ENCODE measurements at places on chromosomes 13 and 19. TPM values are rescaled to one million over a fixed set of nuclear protein-coding genes. Genes with fewer than 3 reads are reported as not detected.

GRCh38 chr19:3084943-3085342 is 9.2 kb upstream of the GNA11 start:
- DNase-seq, result no peak

DNA sequence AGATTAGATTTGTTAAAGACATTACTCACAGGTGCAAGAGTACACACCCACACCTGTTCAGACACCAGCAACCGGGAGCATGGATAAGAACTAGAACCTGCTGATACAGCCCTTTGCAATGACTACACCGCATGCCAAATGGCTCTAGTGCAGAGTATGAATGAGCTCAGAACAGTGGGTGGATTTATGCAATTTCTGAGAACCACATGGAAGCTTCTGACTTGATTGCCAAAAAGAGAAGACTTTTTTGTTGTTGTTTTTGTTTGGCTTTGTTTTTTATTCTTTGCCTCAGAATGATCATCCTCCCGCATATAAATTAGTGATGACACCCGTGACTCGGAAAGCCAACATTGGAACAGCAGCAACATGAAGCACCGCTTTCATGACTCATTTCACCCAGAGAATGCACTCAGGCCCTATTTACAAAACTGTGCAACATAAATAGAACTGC is 77.4 kb upstream of the LRCH1 start:
- no peak for DNase-seq

GRCh38 chr13:31747966-31748365 is 8.6 kb downstream of the RXFP2 start:
- DNase-seq, result no peak

DNA sequence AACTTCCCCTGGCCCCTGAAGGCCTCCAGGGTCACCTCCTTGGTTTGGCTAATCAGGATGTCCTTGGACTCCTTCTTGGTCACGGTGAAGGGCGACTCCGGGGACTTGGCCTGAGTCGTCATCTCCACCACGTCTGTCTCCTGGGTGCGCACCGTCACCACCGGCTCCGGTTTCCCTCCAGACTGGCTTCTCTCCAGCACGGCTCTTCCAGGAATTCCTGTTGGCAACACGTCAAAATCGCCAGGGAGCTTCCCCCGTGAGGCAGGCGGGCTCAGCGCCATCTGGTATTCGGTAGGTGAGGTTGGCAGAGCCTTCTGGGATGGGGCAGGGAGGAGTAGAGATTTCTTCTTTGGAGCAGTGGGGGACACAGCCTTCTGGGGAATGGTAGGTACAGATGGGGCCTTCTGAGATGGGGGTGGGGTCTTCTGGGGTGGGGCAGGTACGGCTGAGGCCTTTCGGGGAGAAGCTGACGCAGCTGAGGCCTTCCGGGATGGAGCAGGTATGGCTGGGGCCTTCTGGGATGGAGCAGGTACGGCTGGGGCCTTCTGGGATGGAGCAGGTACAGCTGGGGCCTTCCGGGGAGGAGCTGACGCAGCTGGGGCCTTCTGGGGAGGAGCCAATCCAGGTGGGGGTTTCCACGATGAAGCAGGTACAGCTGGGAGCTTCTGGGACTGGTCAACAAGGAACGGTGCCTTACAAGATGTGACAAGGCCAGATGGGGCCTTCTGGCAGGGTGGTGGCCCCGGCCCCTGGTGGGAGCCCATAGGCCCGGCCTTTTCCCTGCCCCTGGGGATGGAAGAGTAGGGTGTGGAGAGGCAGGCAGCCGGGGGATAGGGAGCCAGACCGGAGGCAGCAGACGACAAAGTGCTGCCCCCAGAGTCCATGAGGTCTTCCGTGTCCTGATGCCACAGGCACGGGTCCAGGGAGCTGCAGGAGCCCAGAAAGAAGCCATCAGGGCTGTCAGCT is 3.8 kb downstream of the GARIN5B start:
- no peak for DNase-seq

DNA sequence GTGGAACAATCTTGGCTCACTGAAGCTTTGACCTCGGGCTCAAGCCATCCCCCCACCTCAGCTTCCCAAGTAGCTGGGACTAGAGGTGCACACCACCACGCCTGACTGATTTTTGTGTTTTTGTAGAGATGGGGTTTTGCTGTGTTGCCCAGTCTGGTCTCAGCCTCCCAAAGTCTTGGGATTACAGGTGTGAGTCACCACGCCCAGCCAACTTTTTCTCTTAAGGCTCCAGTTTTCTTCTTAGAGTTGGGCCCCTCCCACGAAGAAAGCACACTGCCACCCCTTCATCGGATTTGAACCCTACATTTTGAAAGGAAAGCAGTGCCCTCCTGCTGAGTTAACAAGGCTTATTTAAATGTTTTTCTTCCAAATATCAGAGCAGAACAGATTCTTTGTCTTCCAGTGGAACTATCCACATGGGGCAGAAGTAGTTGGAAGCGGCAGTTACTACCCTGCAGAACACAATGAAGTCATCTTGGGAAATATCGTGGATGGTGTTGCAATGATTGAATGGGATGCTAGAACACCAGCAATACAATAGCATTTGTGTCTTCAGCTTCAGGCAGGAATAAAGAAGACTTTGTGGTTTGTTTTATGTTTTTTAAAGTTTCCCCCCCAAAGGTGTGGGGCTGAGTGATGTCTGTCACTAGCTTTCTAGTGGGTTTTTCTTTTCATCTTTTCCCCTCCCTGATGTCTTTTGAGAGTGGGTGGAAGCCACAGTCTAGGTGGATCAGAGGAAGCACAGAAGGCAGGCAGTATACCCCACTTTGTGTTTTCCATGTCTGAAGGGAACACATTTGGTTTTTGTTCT is 8.9 kb downstream of the ACTN4 start:
- no peak for DNase-seq

GRCh38 chr19:9914315-9915207 is 21.8 kb downstream of the OLFM2 start:
- DNase-seq, result peak; percentile 85

- no peak for DNase-seq
These were observed 13.1 kb upstream of the PDE4C start for GRCh38 chr19:18239303-18239702.

DNA sequence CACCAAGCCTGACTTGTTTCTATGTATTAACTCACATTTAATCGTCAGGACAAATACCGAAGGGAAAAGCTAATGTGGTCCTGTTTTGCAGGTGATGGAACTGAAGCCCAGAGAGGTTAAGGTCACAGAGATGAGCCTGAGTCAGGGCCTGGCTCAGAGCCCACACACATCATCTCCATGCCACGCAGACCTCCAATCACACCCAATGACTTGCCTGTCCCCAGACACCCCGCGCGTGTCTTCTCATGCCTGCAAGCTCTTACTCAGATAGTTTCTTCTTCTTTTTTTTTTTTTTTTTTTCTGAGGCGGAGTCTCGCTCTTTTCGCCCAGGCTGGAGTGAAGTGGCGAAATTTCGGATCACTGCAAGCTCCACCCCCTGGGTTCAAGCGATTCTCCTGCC is 16.4 kb downstream of the SIX5 start:
- no peak for DNase-seq

GRCh38 chr13:99299256-99299919 is 7.8 kb downstream of the GPR183 start:
- no peak for DNase-seq

GRCh38 chr19:16096280-16096855 is 15.3 kb upstream of the RAB8A start:
- DNase-seq, result no peak

DNA sequence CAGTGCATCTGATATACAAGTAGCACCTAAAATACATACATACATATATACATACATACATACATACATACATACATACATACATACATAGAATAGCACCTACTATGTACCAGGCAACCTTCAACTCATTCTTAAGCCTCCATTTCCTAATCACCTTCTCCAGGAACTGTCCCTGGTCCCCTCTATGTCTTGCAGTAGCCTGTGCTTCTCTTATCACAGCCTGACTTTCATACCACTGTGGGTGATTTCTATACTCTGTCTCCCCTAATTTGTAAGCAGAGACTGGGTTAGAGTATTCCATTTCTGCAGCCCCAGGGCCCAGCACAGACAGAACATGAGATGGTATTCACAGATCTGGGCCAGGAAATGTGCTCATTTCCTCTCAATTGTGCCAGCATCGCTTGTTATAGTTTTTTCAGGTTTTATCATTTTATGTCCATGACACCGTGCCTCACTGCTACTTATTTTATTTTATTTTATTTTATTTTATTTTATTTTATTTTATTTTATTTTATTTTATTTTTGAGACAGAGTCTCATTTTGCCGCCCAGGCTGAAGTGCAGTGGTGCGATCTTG is 14.2 kb upstream of the COLGALT1 start:
- no peak for DNase-seq

DNA sequence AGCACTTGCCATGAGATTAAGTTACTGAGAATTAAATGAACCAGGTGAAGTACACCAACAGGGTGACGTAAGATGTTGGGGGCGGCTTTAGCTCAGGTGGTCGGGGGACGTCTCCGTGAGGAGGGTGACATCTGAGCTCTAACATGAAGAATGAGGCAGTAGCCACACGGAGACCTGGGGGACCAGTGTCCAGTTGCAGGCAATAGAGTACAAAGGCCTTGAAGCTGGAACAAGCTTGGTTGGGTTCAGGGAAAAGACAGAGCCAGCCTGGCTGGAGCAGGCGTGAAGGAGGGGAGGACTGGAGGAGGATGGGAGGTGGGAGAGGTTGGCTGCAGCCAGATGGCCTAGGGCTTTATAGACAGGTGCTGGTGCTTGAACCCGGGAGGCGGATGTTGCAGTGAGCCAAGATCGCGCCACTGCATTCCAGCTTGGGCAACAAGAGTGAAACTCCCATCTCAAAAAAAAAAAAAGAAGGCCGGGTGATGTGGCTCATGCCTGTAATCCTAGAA is 1.6 kb downstream of the SPINT2 start:
- peak; percentile 77 for DNase-seq

The CLIP3 gene
- total RNA-seq, result 4.2 TPM

The FCER2 gene
- total RNA-seq, result not detected

The CALR3 gene
- not detected for total RNA-seq

The DPF1 gene
- 1.1 TPM for total RNA-seq

The EXOC3L2 gene
- total RNA-seq, result not detected

The TJP3 gene
- total RNA-seq, result 56.8 TPM

The CYP2S1 gene
- total RNA-seq, result 6.8 TPM
